ENCODE measurements at places on chromosomes 2 and 18.

- DNase-seq: no peak
These were observed 209.1 kb downstream of the HRH4 start for GRCh38 chr18:24669502-24669901.

GRCh38 chr2:224347176-224348051 is 54.5 kb downstream of the FAM124B start:
- no peak for DNase-seq

DNA sequence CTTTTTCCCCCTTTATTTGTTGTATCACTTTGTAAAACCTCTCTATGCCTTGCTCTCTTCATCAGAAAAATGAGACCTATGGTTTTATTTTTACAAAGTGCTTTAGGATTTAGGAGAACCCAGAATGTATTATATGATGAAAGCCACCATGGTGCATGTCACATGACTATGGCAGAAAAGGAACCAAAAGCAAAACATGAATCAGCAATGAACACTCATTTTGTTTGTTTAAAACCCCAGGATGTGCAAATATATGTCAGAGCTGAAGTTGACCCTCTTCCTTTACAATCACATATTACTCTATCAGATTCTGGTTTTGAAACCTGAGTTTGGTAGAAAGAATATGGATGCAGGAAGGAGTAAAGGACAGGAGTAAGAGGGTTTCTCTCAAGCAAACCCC is 70.0 kb downstream of the FIGN start:
- DNase-seq: no peak

DNA sequence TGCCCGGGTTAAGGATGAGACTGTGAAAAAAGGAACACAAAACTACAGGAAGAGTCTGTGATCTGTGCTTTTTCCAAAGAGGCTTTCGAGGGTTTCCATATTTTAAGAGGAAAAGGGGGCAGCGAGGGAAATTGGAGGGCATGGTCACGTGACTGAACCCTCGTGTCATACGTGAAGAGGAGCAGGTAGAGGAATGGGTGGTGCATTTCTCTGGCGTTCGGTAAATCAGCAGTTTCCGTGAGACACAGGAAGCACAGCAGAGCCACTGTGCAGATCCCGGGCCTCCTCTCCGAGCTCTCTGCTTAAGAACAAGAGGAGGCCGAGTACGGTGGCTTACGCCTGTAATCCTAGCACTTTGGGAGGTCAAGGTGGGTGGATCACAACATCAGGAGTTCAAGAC is 219.7 kb downstream of the NDUFA10 start:
- no peak for DNase-seq

- no peak for DNase-seq
These were observed 65.6 kb upstream of the COPS8 start for GRCh38 chr2:237020090-237020489.

- no peak for DNase-seq
These were observed 7.0 kb upstream of the FAM98A start for GRCh38 chr2:33606100-33606499.

GRCh38 chr18:58792086-58792485 is 72.6 kb upstream of the ZNF532 start:
- DNase-seq: no peak

- no peak for DNase-seq
These were observed 29.2 kb upstream of the CCDC178 start for GRCh38 chr18:33469699-33470098.

DNA sequence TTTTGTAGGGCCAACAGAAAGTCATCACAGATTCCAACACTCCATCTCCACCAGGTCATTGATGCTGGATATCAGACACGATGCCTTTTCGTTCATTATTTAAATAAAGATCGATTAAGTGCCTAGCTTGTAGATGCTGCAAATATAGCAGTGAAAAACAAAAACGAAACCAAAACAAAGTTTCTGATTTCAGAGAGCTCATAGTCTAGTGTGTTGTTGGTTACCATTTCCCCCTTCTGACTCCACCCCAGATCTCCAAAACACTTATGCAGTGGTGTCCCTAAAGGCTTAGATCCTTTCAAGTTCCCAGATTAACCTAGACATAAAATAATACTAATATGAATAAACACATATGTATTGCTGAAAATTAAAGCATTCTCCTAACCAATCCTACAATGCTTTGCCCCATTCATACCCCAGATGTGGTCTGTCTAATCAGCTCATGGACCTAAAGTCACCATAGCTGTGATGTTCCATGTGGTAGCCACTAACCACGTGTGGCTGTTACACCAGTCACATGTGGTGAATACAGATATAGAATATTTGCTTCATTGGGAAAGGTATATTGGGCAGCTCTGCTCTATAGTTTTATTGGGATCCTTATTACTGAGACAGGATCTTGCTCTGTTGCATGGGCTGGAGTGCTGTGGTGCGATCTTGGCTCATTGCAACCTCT is 787.2 kb downstream of the TDRD15 start:
- no peak for DNase-seq

GRCh38 chr2:177606636-177607035 is 214.1 kb downstream of the AGPS start:
- DNase-seq: no peak

DNA sequence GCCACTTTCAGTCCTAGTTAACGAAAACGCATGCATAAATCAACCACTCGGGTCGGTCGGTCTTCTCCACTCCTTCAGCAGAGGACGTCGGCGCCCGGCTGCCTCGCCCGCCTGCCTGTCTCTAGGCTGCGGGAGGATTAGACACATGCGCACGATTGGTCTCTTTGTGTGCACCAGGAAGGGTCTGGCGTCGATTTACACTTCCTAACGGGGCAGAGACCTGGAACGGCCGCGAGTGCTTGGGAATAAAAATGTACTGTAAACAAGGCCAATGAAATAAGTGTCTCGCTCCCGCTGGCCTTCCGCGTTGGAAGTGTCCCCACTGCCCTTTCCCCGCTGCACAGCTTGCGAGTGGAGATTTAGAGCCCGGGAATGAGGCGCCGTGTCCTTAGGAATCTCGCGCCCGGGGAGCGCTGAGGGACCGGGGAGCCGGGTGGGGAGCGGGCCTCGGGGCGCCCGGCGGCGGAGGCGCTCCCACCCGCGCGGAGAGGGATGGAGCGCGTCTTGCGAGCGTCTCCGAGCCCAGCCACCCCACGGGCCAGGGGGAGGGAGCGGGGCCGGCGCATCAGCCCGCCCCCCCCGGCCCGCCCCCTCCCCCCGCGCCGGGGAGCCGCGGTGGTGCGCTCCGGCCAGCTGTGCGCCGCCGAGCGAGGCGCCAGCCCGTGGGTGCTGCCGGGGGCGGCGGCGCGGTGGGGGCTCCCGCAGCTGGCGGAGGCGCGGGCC is at the start of gene DOK6:
TSS of gene DOK6 (plus strand) at position 636 of the 723 bp plus-strand sequence.
- peak; percentile 67 for DNase-seq

DNA sequence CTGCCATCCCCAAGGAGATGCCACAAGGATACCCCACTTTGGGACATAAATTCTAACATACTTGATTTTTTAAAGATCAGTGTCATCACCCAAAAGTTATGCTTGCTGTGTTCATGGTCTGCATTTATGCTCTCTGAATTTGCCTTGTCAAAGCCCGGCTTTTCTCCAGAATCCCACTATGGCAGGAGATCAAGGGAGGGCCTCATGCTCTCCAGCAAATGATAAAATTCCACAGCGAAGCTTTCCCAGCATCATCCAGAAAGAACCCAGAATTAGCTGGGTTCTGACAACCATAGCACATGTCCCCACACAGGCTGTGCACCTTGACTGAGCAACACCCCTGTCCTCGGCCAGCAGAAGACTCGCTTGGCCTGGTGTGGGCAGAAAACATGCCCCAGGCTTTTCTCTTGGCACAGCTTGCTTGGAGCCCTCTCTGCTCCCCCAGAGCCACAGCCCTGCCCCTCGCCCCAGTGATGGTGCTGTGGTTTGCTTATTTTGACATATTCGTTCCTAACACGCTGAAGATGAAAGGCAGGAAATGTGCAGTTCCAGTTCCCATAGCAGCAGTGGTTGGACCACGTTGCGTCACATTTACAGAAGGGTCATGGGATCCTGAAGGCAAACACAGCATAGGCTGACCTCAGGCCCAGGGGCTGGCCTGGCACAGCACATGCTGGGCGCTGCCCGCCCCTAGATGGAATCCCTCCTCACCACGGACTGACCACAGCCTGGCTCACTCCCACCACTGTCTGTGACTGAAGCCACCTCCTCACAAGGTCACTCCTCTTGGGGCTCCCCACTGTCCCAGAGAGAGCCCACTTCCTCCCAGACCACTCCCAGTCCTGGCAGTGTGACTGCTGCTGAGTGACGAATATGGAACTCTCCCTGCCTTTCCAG is 14.1 kb upstream of the CHRNA1 start:
- DNase-seq: no peak

GRCh38 chr2:229835596-229836283 is 86.1 kb downstream of the TRIP12 start:
- DNase-seq: no peak

GRCh38 chr18:69889009-69889408 is 58.7 kb downstream of the CD226 start:
- no peak for DNase-seq

DNA sequence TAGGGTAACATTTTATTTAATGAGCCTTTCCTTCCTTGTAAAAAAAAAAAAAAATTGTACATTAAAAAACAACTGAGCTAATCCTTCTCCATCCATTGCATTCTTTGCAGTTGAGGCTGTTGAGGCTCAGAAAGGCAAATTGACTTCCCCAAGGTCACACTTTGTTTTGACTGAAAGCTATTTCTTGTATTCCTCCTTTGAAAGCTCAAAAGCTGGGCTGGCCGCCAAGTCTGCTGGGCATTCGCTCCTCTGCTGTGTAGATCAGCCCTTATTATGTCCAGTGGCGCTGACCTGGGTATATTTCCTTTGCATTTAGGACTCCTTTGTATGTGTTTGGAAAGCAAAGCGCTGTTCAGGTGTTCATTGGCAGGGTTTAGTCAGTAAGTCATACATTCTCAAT is 44.0 kb downstream of the SGPP2 start:
- no peak for DNase-seq

- DNase-seq: no peak
These were observed 104.4 kb upstream of the SOX11 start for GRCh38 chr2:5587766-5588165.

GRCh38 chr2:180980106-180980942 is at the start of gene UBE2E3:
UBE2E3 (plus strand) TSS chr2:180980605; CDS start chr2:180982043, 1,438 bp downstream.
- DNase-seq: peak; percentile 88

DNA sequence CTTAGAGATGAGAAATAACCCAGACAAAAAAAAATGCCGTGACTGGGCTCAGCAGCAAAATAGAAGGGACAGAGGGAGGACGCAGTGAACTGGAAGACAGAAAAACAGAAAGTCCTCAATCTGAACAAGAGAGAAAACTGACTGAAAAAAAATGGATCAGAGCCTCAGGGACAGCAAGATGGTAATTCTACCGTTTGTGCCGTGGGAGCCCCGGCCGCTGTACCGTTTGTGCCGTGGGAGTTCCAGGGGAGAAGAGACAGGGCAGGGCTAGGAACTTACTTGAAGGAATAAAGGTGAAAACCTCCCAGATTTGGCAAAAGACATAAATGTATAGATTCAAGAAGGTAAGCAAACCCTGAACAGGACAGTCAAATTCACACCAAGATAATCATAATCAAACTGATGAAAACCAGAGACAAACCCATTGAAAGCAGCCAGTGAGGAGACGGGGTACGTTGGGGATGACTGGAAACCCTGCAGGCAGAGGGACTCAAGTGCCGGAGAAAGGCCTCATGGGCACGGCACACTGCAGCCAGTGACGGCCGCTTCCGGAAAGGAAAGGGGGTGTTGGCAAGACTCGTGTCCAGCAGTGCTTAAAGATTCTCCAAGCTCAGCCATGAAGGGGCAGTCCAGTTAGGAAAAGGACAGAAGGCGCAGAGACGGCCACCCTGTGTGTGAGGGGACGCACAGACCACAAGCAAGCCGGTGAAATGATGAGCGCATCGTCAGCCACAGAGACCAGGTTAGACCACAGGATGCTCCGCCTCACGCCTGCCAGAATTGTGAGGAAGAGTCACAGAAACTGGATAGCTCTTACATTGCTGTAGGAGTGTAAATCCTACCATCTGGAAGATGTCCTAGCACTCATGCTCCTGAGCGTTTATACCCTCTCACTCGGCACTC is 40.0 kb upstream of the NFATC1 start:
- no peak for DNase-seq

DNA sequence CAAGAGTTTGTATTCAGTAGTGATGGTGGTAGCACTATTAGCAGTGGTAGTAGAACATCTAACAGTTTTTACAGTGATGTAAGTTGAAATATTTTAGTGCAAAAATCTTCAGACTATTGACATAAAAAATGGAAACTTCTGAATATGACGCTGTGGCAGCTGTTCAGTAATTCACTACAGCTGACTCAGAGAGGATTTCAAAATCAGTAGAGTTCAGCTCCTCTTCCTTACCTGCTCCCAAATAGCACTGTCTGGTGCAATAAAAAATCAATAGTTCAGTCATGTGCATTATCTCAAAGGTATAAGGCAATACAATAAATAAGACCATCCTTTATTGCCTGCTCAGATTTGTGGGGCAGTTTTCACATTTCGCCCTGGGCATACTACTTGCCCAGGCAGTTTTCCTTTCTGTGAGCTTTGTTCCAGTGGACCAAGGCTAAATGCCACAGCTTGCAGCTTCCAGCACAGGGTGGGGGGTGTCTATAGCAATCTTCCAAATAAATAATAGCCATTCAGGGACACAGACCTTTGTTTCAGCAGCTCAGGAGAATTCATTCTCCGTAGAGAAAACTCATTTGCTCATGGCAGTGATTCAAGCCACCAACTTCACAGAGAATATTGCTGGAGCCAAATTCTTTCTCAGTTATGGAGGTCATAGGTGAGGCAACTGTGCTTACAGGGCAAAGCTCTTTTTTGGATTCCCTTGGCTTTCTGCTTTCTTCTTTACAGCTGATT is 33.9 kb upstream of the GORASP2 start:
- no peak for DNase-seq

DNA sequence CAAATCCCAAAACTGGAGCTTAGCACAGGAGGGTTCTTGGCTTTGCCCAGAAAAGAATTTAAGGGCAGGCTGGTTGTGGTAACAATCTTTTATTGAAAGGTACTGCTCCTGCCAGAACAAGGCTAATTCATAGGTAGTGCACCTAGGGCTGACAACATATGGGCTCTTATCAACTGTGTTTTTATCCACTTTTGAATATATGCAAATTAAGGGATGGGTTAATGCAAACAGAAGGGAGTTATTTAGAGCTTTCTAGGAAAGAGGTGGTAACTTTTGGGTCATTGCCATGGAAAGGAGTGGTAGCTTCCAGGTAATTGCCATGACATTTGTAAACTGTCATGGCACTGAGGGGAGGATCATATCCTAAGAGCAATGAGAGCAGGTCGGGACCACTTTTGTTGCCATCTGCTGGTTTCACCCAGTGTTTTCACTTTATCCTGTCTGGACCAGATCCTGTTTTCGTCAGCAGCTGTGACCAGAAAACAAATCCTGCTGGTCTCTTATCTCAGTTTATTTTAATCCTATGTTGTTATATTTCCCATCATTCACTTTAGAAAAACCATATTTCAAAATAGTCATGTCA is 981 bp downstream of the C2orf66 start:
- no peak for DNase-seq

DNA sequence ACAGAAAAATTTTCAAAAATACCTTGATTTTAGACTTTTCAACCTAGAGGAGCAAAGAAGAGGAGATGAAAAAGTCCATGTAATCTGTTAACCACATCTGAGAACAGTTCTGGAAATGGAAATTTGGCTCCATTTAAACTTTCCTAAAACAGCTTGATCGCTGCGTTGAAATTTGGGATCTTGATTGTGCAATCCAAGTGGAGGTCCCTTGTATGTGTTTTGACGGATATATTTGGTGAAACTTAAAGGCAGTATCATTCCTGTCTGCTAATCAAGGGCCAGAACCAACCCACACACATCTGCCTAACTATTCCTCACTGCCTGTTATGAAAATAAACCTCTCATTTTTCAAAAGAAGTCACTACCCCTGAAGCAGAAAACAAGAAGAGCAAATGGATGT is 46.6 kb downstream of the SPATS2L start:
- no peak for DNase-seq
